ENCODE measurements at places on chromosomes 16 and 17.

- DNase-seq: no peak
These were observed 158.7 kb downstream of the KATNIP start for GRCh38 chr16:27708651-27709050.

DNA sequence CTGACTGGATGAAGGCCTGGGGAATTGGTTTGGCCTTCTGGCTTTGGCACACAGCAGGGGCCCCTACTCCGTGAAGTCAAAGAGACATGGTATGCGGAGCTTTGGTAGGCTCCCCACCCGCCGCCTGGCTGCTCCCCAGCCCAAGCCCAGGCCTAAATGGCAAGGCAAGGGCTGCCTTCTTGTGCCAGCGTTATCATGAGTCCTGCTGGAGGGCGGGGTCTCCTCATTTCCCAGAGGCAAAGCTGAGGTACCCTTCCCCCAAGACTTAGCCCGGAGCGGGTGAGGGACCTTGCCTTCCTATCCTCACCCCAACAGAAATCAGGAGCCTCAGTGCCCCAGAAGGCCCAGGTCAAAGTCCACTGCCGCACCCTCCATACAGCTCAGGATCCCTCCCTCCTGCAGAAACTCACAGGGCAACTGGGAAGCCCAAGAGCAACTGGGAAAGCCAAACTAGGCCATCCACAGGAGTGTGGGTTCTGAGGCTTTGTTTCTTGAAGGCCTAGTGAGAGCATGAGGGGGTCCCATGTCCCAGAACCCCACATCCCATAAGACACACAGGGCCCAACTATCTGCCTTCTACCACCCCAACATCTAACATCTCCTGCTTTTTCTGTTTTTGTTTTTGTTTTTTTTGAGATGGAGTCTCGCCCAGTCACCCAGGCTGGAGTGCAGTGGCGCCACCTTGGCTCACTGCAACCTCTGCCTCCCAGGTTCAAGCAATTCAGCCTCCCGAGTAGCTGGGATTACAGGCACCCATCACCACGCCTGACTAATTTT is 9.3 kb downstream of the PGAP3 start:
- DNase-seq: no peak

- no peak for DNase-seq
These were observed 37.1 kb upstream of the KSR1 start for GRCh38 chr17:27419156-27419555.

DNA sequence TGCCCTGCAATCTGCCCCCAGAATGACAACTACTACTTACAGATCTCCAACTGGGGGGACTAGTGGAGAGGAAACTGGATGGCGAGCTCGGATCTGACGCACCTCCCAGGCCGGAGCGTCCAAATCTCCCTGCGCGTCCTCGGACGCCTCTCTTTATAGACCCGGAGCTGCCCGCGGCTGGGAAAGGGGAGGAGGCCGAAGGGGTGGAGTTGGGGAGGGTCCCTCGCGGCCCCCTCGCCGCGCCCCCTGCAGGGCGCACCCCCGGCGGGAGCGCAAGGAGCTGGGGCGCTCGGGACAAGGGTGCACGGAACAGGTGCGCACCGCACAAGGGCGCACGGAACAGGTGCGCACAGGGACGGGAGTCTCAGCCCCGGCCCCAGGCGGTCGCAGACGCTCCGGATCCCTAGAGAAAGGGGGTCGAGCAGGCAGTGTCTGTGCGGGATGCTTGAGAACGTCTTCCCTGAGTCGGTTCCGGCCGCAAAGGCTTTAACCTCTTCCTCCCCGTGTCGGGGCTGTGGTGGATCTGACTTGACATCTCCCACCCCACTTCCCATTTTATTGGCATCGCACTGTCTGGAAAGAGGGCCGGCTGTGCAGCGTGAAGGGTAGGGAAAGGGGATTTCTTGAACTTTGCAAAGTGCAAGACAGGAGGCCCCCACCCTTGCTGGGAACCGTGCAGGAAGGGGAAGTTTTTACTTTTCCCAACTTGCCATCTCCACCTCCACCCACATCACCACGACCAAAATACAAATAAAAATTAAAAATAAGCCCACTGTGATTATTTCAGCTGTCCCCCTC is at the start of gene MYH11:
Gene MYH11 (minus strand): TSS at position 128 of the 798 bp plus-strand sequence. CDS start 18,776 bp downstream, outside the sequence.
- no peak for DNase-seq

- no peak for DNase-seq
These were observed 29.9 kb downstream of the PIEZO1 start for GRCh38 chr16:88754912-88755744.

DNA sequence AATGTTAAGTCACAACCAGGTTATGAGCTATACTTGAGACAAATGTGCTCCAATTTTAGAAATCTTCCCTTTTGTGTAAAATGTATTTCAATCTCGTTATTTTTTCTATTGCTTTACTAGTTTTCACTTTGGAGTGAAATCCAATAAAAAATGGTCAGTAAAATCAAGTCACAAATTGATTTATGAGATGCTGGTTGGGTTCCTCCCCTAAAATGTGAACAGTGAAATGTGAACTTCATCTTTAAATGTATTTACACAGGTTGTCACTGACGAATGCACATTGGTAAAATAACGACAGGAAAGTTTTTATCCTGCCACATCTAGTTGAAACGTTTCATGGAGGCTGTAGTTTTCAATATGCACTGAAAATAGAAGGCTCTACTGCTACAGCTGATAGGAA is 55.5 kb downstream of the COX10 start:
- DNase-seq: no peak

DNA sequence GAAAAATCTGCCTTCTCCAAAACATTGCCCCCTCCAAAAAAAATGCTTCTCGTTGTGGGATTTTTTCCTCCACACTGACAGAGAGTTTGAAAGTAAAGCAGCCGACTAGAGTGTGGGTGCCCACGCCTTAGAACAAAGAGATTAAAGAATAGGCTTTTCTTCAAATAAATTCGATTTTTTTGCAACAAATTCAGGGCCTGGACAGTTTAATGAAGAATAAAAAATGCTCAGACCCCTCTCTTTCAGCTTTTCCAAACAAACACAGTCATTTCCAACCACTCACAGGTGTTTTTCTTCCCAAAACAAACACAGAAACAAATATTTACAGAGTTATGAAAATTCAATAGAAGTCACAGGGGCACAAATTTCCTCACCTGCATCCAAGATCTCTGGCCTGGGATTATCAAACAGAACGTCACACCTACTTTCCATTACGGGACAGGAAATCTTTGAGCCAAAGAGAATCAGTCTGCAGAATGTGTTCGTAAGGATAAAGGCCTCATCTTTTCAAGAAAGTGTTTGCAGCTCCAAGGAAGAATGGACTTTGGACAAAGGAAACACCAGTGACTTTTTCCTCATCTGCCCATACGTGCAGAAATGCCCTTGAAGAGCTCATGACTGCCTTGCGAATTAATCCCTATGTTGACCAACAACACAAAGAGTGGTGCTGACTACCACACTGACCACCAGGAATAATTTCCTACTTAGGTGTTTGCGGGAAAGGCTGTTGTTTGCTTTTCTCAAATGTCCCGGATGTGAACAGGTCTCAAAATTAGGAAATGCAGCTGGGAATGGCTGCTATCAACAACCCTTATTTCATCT is 31.3 kb upstream of the TOX3 start:
- no peak for DNase-seq

- no peak for DNase-seq
These were observed 1.2 kb downstream of the HDAC5 start for GRCh38 chr17:44121997-44122815.

Data from cortex of kidney (tissue), 1 donor.